Fibroblast of skin of right quadriceps (primary cell): ENCODE measurements at places on chromosomes 5 and 9.

DNA sequence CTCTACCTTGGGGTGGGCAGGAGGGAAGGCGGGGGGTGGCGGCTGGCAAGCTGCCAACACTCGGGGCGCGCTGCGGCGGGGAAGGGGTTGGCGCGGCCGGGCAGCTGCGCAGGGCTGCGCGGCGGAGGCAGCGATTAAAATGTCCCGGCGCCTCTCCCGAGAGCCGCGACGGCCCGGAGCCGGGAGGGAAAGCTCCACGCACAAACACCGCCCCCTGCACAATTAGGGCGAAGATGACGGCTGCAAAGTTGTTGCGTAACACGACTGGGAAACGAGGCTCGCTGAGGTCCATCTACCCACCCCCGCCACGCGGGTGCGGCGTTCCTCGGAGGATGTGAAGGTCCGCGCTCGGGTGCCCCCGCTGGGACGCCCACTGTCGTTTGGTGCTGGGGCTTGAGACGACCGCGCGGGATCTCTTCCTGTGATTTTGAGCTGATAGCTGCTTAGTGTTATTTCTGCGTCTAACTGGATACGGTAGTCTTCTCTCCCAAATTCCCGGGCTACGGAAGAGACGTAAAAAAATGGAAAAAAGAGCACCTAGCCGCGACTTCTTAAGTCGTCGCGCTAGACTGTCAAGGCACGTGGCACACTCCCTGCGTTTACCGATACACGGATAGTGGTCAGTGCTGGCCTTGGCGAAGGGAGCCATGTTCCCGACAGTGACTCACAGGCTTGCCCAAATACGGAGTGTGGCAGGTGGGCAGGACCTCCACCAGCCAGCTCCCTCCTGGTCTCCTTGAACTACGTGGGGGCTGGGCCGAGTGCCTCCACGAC, 958 bp upstream of the NFIL3 start:
- peak; percentile 82 for DNase-seq

GRCh38 chr5:83564069-83564749, 92.7 kb downstream of the VCAN start:
- peak; percentile 45 for DNase-seq

DNA sequence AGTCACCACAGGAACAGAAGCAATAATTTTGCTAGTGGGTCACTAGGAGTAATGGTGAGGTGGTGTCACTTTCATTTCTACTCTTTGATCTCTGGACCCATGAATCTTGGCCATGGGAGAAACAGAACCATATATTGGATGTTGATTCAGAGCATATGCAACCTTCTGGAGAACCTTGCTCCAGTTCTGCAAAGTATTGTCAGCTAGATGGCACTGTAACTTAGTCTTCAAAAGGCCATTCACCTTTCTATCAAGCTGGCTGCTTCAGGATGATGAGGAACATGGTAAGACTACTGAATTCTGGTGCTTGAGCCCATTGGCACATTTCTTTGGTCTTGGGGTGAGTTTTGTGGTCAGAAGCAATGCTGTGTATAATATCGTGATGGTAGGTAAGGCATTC, 129.1 kb upstream of the FBN2 start:
- no peak for DNase-seq

- DNase-seq, result no peak
These were observed 86.9 kb downstream of the NR6A1 start for GRCh38 chr9:124684169-124684568.

GRCh38 chr5:93995126-93995621, 253.8 kb upstream of the POU5F2 start:
- peak; percentile 59 for DNase-seq

- DNase-seq, result no peak
These were observed 53.9 kb upstream of the HMHB1 start for GRCh38 chr5:143758015-143758414.

DNA sequence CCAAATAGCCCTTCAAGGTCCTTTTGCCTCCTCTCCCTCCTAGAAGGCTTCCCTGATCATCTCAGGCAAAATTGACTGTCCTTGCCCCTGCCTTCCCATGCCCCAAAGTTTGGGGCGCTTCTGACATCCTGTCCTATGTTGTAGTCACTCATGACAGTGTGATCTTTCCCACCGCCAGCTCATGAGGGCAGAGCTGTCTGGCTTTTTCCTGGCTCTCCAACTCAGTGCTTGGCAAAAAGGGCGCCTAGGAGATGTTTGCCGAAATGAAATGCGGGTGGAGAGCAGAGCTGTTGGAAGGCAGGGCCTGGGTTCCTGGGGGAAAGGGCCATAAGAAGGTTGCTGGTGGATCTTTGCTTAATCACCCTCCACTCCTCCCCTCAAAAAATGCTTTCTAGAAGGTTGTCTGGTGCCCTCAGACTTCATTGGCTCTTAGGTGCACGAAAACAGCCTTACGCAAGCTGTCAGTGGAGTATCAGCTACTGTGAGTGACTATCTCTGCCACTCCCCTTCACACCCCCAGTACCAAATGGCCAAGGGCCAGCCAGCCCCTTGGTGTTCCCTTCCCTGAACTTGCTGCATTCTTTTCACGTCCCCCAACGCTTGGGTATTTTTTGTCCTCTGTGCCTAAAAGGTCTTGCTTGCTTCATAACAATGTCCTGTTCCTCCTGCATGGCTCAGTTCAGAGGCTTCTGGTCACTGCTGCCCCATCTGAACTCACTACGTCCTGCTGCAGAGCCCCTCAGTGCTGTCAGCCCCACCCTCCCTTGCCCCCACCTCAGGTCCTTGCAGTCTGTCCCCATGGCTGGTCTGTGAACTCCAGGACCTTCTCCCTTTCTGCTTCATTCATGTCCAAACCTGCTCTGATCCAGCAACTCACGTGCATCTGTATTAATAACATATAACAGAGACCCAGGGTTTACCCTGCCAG, 2.6 kb upstream of the SLC25A51 start:
- DNase-seq, result no peak

- peak; percentile 14 for DNase-seq
These were observed 44.8 kb downstream of the PRRC1 start for GRCh38 chr5:127562252-127562651.

- DNase-seq, result no peak
These were observed 106.5 kb upstream of the SIMC1 start for GRCh38 chr5:176131771-176132170.

DNA sequence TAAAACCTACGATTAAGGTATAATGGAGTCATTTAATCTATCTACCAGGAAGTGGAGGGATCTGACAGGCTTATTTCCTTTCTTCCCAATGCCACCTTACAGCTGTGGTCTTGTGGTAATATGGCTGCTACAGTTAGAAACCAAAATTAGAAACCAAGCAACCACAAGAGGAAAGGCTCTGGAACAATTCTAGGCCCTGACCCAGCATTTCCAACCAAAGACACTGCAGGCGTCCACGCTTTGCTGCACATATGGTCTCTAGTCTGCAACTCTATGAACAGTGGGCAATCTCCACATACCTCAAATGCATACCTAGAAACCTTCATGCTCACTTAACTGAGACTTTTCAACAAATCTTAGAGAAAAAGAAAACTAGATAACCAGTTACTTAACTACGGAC, 339.1 kb downstream of the NFIB start:
- DNase-seq, result no peak

DNA sequence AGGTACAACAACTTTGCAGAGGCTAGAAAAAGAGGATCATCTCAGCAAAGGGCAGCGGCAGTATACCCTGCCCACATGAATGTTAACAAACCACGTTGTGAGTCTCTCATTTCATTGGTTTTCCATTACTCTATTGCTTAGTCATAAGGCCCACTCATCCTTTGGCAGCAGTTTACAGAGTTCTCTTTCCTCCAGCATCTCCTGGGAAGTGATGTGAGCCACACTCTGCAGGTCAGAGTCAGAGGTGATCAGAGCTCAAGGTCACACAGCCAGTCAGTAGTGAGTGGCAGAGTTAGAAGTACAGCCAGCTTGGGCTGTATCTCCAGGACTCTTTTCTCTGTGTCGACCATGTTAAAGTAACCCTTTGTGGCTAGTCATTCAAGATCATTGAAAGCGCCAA, 599.6 kb upstream of the GRAMD2B start:
- DNase-seq, result peak; percentile 32
